ENCODE measurements at places on chromosomes 4 and X.

GRCh38 chr4:8580321-8581093, at the start of gene GPR78:
TSS of gene GPR78 (plus strand) at chr4:8580392. CDS start at chr4:8580983, 591 bp downstream.
- no peak for DNase-seq

GRCh38 chrX:150902434-150903109, 4.1 kb upstream of the CD99L2 start:
- no peak for DNase-seq

DNA sequence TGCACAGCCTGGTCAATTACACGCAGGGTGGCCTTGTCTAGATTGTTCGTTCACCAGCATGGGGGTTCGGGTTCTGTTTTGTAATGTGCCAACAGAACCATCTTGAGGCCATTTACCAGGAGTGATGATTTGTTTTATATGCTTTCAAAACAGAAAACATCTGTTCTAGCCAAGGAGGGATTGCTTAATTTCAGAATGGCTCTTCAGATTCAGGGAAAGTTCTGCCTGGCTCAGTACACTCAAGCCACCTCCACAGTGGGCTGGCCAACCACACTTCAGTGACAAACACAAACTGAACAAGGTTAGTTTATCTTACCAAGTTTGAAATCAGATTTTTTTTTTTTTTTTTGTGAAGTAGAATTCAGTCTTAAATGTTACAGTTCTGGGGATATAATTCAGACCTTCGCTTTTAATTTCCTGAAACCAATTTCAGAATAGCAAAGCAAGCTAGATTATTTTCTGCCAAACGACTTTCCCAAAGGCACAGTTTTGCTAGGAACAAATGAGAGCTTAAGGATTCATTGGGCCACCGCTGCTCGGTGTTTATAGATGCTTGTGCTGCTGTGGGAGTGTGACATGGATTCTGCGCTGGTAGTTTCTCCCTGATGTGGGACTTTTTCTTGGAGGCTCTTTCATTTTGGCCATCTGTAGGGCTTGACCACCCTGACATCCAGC, 23.4 kb downstream of the SMS start:
- DNase-seq, result no peak

DNA sequence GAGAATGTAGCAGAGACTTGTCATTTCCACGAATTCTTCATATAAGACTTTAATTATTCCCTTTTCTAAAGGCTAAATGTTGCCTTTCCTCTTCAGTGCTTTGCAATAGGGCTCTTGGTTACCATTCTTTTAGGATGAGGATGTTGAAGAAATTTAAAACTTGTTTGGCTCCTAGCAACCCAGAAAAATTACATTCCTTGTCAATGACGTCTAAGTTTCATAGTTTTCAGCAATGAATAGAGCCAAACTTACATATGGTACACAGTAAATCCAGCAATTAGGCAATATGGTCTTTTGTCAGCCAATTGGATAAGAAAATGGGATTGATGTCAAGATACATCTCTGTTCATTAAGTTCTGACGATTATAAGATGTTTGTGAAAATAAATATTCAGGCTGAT, 1639.6 kb upstream of the PCDH10 start:
- DNase-seq, result no peak

DNA sequence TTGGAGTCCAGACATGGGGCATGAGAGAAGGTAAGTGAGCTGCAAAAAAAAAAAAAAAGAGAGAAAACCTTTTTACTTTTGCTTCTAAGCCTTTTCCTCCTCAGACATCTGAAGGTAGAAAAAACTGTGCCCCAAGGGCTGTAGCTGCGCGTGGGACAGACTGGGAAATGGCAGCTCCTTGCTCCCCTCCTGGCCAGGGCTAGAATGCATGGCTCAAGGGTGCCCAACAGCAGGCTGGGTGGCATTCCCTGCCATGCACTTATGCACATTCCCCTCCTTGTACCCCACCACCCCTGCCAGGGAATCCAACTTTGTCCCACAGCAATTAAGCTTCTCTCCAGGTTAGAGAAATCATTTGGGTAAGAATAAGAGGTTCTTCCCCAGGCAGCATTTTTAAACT, 421.2 kb downstream of the TRAM1L1 start:
- no peak for DNase-seq

DNA sequence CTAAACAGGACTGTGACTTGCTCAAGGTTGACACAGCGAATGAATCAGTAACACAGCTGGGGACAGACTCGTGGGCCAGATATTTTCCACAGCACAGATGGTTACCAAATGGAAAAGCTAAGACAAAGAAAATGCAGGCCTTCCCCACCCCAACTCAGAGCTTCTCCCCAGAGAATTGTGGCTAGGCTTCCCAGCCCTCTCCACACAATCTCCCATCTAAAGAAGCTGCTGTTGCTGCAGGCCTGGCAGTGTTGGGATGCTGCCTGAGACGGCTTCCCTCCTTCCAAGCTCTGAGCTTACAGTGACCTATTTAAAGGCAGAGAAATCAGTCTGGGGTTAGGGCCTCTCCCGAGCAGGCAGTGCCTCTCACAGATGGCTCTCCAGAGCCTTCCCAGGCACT, 46.5 kb upstream of the PGRMC1 start:
- DNase-seq, result no peak

- peak; percentile 58 for DNase-seq
Observed at GRCh38 chr4:52889354-52889753, 27.2 kb downstream of the RASL11B start.

DNA sequence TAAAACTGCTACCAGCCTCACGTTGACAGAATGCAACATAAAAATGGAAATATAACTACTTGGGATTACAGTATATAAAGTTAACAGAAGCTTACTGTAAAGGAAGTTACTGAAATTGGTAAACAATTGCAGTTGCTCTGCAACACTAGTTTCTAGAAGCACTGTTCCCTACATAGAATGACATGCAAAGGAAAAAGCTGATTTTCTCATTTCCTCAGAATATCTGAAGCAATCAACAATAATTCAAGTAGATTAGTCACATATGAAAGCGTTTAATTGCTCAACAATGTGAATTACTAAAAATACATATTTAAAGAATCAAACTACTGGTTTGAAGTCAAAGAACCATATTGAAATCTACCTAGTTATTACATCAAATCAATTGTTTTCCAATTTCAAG, 31.8 kb downstream of the PDGFC start:
- no peak for DNase-seq

Data from DMS79 treated with DMSO at 0.1 percent for 48 hours (cell line).